ENCODE measurements at places on chromosomes 7 and 10.

GRCh38 chr10:21813946-21814345 is 189.6 kb downstream of the DNAJC1 start:
- DNase-seq, result no peak

DNA sequence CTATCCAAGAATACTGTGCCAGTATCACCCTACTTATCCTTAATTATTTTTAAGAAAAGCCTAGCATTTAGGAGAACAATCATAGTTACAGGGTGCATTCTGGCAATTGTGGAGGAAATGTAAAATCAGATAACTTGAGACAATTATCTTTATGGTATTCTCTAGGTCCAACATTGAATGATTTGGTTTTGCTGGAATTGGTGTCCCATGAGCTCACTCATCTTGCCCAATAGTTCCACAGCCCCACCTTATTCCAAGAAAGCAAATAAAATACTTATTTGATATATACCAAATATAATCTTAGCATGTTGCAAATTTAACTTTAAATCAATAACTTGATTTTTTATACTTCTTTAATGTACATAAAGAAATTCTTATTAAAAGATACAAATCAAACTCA is 65.3 kb downstream of the DGKB start:
- no peak for DNase-seq

- no peak for DNase-seq
These were observed 25.0 kb upstream of the AQP1 start for GRCh38 chr7:30886608-30887011.

DNA sequence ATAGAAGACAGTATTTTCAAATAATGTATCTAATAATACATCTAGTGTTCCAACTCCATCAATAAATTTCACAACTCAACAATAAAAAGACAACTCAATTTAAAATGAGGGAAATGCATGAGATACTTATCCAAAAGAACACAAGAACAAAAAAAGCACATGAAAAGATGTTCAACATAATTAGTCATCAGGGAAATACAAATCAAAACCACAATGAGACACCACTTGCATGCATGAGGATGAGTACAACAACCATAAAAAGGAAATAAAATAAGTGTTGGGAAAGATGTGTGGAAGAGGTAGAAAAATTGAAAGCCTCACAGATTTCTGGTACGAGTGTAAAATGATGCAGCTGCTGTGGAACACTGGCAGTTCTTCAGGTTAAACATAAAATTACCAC is 111.6 kb upstream of the PTPRZ1 start:
- DNase-seq, result no peak

GRCh38 chr10:10911471-10911921 is 106.2 kb upstream of the CELF2 start:
- no peak for DNase-seq

- DNase-seq, result no peak
These were observed 18.3 kb downstream of the STK32C start for GRCh38 chr10:132289439-132289838.

GRCh38 chr10:112950714-112951358 is 789 bp downstream of the TCF7L2 start:
- no peak for DNase-seq

DNA sequence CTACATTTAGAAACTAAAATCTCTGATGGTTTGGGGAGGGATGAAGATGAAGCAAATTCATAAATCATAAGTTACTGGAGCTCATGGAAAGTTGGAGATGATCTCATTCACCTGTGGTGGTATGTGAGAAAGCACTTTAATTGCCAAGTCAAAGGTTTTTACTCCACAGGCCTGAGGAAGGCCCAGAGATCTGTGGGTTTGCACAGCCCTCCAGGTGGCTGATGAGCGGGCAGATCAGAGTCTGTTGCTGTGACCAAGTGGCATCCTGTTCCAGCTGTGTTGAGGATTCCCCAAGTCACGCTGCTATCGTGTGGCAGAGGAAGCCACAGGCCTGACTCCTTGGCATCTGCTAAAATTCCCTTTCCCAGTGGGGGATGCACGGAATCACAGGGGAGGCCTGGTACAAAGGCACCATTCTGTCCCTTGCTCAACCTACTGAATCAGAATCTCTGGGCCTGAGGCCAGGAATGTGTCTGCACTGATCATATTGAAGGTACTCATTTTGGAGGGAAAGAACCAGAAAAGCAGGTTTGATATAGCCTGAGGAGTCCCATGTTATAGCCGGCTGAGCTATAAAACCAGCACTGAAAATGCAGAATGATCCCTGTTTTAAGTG is 19.7 kb upstream of the DDC start:
- DNase-seq, result no peak

- no peak for DNase-seq
These were observed 14.0 kb downstream of the SLC16A9 start for GRCh38 chr10:59695637-59696036.

DNA sequence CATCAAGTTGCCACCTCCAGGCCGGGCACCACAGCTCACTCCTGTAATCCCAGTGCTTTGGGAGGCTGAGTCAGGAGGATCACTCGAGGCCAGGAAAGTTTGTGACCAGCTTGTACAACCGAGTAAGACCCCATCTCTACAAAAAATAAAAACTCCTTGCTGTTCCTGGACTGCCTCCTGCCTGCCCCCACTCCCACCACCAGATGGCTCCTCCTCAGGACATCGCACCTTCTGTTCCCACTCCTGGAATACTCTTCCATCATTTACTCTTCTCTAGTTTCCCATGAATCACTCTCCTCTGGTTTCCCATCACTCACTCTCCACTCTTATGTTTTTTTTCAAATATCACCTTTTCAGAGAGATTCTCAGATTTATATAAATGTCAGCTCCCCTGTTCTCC is 540.7 kb downstream of the CALN1 start:
- DNase-seq, result no peak

DNA sequence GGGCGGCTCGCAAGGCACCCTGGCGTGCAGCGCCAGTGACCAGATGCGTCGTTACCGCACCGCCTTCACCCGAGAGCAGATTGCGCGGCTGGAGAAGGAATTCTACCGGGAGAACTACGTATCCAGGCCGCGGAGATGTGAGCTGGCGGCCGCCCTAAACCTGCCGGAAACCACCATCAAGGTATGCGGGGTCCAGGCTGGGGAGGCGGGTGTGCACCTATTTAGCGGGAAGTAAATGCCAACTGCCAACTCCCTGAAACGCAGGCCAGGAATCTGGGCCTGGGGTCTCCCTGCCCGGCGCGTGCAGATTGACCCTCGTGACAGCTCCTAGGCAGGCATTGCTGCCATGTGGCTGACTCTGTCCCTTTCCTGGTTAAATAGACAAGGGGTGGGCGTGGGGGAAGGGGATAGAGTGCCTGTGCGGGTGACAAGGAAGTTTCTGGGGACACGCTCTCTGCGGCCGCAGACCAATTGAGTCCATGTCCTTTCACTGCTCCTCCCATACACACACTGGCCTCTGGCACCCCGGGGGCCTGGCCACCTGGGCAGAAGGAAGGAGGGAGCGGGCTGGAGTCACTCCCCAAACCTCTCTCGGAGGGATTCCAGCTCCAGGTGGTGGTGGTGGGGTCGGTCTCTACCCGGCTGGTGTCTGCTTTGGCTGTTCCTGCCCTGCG is 2.7 kb downstream of the EVX1 start:
- no peak for DNase-seq

GRCh38 chr7:66894463-66895080 is 26.5 kb upstream of the TMEM248 start:
- no peak for DNase-seq

DNA sequence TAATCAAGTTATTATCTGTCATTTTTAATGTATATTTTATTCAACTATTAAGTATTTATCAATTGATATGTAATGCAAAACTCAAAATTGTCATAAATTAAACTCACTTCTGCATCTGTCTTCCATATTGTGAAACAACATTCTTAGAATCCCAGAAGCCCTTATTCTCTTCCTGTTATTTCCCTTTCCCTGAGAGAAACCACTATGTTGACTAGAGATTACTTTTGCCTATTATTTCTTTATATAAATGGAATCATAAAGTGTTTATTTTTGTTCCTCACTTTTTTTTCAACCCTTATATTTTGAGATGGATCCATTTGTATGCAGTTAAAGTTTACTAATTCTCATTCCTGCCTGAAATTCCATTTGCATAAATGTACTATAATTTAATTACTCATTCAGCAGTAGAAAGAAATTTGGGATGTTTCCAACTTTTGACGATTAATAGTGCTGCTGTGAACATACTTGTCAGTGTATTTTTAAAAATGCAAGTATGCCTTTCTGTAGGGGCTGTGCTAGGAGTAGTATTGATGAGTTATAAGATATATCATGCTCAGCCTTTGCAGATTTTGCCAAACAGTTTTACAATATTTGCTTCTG is 211.2 kb downstream of the SEMA3D start:
- DNase-seq, result no peak

GRCh38 chr7:144391823-144392255 is 11.7 kb downstream of the NOBOX start:
- DNase-seq, result no peak

- no peak for DNase-seq
These were observed 19.3 kb downstream of the SPAG6 start for GRCh38 chr10:22364407-22365140.

DNA sequence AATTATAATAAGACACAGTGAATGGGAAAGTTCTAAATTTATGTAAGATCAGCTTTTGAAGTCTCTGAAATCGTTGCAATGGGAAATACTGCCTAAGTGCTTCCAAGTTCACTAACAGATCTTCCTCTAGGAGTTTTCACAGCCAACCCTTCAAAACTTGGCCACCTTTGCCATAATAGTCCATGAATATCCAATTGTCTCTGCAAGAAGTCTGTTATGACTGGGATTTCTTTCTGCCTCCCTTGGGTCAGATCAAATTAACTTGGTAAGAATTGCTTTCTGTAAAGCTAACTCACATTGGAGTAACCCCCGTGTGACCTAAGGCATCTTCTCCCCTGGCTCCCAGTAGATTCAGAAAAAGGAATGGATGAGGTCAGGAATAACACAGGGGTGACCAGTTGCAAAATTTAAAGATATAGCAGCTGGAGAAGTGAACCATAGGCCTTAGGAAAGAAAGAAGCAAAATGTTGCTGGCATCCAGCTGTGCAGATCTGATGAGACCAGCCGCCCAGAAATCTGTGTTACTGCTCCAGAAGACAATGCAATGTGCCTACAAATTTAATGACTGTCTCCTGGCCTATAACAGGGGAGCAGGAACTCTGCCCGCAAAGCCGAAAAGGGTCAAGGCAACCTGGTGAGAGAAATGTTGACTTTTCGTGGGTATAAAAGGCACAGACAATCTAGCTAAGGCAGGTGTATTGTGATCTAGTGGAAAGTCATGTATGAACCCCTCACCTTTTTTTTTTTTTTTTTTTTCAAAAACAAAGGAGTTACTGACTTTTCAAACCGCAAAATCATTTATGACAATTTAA is 7.5 kb upstream of the OPTN start:
- no peak for DNase-seq

DNA sequence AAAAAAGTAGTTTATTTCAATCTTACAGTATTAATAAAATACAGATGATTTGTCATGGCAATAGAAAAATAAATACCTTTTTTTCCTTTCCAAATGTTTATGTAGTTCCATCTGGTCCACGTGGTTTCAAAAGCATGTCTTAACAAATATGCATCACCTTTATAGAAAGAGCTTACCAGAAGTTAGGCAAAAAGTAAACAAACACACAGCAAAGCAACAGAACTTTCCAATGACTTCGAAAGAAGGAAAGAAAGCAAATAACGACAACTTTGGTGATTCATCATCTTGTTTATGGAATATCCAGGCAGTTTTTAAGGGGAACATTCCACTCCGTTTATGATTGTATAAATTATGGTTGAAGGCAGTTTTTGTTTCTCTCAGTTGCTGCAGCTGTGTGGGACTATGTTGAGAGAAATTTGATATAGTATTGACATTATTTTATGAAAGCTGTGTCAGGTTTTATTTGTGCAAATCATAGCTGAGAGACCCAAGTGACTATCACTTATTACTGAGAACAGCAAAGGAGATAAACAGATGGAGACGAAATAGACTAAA is 203.1 kb downstream of the CDC14C start:
- DNase-seq, result no peak

DNA sequence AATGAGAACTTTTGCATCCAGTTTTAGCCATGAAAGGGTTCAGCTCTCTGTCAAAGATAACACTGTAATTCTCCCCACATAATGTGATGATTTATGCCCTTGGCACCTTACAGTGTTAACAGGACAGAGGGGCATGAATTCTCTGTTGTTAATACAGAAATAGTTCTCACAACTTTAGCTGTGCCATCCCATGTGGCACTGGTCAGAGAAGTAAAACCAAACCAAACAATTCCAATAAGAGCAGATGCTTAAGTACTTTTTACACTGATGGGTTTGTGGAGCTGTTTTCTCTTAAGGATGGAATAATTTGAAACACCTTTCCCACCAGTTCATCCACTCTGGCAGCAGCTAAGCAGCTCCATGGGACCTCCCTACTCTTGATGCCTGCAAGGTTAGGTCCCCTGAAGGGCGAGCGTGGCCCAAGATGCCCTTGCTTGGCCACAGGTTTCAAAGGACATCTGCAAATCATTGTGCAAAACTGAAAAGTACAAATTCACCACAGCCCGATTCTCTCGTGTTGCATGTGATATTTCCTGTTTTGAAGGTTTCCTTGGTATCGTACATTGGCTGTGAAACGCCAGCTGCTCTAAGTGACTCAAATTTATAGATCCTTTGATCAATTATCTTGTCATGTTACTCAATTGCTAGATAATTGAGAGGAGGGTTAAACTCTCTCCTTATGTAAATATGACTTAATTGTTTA is 82.5 kb upstream of the CREB5 start:
- DNase-seq, result no peak

DNA sequence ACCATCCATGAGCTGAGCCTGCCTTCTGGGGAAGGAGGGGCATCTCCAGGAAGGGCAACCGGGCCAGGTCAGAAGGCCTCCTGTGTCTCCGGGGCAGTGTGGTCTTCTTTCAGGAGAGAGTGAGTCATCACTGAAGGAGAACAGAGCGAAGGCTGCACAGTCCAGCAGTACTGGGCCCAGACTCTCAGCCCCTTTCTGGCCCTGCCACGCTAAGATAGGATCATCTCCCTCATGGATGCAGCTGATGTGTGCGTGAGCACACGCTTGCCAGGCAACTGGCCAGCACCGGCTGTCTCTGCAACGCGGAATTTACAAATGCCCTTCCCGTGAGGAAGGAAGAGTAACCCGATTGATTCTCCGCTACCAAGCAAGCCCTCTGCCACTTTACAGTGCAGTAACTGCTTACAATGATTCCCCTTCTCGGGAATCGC is 328.2 kb downstream of the TNS3 start:
- no peak for DNase-seq

- DNase-seq, result no peak
These were observed 34.5 kb upstream of the SKAP2 start for GRCh38 chr7:26898891-26899290.

DNA sequence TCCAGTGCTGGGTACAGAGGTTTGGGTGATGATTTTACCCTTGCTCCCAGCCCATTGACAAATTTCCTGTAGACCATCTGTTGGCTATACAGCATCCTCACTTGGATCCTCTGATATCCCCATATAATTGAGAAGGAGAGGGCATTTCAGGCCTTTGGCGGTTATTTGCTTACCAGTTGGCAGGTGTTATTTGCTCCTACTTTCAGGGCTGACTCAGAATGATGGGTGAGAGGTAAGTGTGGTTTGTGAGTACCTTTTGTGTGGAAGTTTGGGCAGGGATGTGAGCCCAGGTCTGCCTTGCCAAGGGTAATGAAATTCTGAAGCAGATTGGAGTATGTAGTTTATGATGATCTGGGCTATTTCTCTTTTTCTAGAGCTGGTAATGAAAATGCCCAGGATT is 93.6 kb downstream of the LRMDA start:
- DNase-seq, result no peak

- DNase-seq, result no peak
These were observed 278.8 kb downstream of the CACNA2D1 start for GRCh38 chr7:82164813-82165212.
